Glutamatergic neuron (in vitro differentiated cells): ENCODE measurements at places on chromosomes 2 and 18.

GRCh38 chr2:76464310-76464709 is 753.6 kb upstream of the GCFC2 start:
- DNase-seq: no peak

DNA sequence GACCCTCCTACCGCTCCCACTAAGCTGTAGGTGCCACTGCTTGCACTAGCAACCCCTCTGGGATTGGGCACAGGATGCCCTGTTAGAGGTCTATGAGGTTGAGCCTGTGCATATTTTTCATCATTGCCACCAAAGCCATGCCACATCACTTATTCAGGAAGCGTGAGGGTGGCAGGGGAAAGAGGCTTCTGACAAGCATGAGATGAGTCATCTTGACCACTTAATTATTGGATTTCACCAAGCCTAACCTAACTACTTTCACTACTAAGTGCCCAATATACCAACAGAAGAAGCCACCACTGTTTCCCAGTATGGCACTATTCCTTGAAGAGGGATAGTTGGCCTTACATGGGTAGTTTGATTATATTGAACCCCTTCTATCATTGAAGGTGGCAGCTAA is 181.3 kb upstream of the EPHA4 start:
- DNase-seq: no peak

DNA sequence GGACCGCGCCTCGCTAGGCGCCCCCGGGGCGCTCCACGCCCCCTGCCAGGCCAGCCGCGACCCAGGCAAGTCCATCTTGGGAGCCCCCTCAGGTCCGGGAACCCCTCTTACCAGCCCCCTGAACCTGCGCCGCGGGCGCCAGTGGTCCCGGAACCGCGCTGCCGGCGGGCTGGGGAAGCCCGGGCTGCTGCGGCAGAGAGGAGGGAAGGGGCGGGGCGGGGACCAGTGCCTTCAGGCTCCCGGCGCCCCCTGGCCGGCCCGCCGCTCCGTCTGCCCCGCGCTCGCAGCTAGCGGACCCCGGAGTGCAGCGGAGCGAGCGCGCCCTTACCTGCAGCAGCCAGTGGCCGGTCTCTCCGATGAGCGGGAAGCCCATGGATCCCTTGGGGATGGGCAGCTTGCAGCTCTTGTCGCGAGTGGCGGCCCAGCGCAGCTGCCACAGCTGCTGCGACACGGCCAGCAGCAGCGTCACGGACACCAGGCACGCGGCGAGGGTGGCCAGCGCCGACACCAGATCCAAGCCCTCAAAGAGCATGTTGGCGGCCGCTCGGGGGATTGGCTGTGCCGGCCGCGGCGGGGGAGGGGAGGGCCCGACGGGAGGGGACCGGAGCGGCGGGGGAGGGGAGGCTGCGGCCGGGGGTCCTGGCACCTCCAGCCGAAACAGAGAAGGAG is at the start of gene CYP26B1:
Gene CYP26B1, minus strand, starts transcription at position 560 of the 669 bp plus-strand sequence. Its CDS starts 28 bp downstream, at position 532.
- DNase-seq: peak; percentile 68

GRCh38 chr2:176852667-176853066 is 359.9 kb upstream of the HNRNPA3 start:
- DNase-seq: no peak

DNA sequence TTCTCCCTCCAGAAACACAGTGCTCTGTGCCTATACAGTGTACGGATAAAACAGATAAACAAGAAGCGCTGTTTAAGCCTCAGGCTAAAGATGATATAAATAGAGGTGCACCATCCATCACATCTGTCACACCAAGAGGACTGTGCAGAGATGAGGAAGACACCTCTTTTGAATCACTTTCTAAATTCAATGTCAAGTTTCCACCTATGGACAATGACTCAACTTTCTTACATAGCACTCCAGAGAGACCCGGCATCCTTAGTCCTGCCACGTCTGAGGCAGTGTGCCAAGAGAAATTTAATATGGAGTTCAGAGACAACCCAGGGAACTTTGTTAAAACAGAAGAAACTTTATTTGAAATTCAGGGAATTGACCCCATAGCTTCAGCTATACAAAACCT is 70.7 kb downstream of the TANK start:
- no peak for DNase-seq

- no peak for DNase-seq
These were observed 1.1 kb downstream of the AFTPH start for GRCh38 chr2:64525317-64525613.

- no peak for DNase-seq
These were observed 273.9 kb upstream of the EPAS1 start for GRCh38 chr2:46023165-46023854.

DNA sequence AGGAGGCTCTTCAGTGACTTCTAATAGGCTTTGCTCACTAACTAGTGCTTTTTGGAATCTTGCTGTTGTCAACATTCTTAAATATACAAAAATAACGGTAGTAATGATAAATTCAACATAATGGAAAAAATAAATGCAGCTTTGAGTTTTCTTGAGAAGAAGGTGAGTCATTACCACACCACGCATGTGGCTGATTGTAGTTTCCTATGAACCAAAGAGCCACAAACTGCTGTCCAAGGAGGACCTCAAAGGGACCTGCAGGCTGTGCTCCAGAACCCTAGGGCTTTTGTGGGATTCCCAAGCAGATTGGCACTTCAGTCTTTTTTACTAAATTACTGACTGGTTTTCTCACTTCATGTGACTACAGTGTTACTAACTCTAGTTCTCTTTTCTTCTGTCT is 66.7 kb downstream of the TPGS2 start:
- DNase-seq: no peak

DNA sequence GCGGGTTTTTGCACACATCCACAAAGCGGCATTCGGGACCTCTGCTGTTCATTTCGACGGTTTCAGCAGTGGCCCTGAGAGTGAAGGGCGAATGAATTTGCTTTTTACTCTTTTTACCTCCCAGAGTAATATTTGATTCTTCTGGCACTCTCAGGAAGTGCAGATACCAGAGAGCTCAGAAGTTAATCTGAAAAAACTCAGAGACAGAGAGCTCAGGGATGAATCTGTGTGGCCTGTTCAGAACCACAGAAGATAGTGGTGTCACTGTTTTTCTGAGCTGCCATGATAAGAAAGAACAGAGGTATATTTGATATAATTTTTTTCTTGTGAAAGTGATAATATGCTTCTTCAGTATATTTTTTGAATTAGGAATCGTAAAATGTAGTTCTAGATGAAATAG is 129.3 kb downstream of the MBP start:
- no peak for DNase-seq

- DNase-seq: no peak
These were observed 83.6 kb downstream of the TNS1 start for GRCh38 chr2:217919204-217919603.

DNA sequence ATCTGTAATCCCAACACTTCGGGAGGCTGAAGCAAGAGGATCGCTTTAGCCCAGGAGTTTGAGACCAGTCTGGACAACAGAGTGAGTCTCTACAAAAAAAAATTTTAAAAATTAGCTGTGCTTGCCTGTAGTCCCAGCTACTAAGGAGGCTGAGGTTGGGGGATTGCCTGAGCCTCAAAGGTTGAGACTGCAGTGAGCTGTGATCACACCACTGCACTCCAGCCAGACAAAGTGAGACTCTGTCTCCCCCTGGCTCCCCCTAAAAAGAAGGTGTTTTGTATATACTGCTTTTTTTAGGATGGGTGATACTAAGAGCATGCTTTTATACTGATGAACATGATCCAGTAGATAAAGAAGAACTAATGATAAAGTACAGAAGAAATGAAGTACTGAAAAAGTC is 145.0 kb downstream of the BAZ2B start:
- no peak for DNase-seq

DNA sequence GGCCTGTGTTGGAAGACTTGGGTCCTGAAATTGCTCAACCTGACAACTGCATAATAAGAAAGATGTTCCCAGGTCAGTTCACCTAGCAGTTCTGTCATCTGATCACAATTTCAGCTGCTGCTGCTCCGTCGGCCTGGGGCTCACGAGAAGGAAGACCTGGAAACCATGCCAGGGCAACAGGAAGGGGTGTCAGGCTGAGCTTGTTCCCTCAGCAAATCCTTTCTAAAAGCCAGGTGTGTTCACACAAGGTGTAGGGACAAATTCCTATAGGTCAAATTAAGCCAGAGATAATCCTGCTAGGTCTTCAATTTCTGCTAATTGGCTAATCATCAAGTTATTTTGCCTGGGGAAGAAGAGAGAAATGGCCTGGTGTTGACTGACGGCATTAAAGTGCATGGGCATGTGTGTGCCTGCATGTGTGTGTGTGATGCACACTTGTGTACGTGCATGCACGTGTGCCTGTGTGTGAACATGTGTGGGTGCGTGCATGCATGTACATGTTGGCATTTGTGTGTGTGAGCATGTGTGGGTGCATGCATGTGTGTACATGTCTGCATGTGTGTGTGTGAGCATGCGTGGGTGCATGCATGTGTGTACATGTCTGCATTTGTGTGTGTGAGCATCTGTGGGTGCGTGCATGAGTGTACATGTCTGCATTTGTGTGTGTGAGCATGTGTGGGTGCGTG is 178.6 kb downstream of the TMEM18 start:
- DNase-seq: no peak

- DNase-seq: no peak
These were observed 50.6 kb downstream of the SLC16A14 start for GRCh38 chr2:230018153-230018552.

GRCh38 chr18:70380915-70381896 is 92.4 kb downstream of the SOCS6 start:
- DNase-seq: no peak

DNA sequence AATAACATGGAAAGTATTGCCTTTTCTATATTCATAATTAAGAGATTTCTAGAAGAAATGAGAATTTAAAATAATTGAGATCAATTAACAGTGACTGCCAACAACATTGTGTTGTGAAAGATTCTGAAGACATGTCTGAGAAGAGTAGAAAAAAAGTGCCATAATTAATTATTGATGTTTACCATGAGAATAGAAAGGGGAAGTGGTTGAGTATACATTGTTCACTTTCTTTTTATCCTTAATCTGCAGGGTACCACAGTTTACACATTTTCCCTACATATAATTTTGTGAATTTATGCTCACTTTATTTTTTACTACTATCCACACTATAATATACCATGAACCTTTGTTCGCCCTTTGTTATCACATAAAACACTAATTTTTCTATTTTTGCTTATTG is 47.1 kb upstream of the UBE2E3 start:
- DNase-seq: no peak

DNA sequence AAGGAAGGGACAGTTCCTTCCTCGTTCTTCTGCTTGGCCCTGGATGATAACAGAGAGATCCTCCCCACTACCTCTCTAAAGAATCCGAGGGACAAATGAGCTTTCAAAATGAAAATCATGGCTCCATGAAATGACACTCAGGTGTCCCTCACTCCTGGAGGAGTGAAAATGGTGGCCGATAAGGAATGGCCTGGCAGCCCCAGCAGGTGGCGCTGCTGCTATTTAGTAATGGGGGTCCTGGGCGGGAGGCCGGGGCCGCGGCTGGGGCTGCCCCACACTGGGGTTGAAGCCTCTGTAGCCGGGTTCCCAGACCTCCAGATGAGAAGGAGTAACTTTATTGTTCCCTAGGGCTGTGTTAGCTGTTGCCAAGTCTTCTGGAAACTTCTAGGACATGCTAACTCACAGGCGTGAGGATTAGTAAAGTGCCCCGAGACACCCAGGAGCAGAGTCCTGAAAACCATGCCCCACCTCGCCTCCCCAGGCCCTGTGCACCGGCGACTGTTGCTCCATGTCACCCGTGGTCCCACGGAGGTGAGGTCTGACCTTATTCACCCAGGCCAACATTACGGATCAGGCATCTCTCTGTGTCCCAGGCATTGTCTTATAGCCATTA is 138.0 kb downstream of the CTIF start:
- DNase-seq: peak; percentile 89

DNA sequence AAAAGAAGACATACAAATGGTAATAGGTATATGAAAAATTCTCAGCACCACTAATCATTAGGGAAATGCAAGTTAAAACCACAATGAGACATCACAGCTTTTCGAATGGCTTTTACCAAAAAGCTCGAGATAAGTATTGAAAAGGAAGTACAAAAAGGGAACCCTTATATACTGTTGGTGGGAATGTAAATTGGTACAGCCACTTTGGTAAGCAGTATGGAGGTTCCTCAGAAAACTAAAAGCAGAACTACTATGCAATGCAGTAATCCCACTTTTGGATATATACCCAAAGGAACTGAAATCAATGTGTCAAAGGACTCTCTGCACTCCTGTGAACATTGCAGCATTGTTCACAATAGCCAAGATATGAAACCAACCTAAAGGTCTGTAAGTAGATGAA is 107.5 kb upstream of the SPATS2L start:
- DNase-seq: no peak

DNA sequence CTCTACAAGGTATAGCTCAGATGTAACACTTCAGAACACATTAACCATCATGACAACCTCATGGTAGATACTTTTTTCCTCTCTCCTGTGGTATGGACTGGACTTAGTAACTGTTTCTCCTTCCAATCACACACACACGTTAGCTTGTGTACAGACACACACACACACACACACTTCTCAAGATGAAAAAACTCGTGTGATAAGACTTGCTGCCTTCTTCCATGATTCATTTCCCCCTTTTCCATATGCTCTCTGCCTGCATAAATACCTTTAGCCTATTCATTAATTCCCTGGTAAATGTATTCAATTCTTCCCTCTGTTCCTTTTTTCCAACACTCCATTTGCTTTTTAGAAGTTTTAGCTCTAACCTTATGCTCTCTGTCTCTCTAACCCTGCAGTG is 118.9 kb upstream of the TANK start:
- no peak for DNase-seq

DNA sequence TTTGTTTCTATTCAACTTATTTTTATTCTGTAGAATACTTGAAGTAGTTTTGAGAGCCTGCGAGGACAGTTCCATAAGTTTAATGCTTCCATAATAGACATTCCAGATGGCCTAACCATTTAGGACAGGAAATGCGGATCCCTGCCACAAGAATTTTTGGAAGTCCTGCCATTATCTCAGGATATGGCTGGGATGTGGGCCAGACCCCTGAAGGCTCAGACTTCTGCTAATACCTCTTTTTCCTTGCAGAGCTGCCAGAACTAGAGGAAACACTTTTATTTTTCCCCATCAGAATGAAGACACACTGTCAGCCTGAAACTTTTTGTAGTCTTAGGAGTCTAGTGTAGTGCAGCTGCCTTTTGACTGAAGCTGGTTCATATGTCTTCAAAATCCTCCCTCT is 806.5 kb downstream of the TDRD15 start:
- DNase-seq: no peak

GRCh38 chr2:14712111-14712510 is 79.6 kb downstream of the LRATD1 start:
- no peak for DNase-seq

DNA sequence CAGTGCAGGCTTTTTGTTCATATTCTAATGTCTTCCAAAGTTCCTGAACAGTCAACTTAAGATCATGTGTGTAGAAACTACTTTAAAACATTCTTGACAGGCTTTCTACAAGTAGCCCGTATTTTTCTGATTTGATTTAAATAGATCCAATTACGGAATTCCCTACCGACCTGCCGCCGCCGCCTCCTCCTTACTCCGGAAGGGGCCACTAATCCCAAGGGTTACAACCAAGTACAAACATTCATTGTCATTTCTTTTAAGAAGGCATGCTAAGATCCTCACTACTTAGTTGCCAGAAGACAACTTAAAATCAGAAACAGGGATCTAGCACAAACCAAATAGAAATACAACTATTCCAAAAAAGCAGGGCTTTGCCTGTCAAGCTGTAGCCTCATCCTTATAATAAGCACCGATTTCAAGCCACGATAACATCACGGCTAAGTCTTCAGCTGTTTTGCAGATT is 784 bp downstream of the WDR33 start:
- peak; percentile 29 for DNase-seq

GRCh38 chr2:225742487-225742886 is 343.0 kb downstream of the NYAP2 start:
- DNase-seq: no peak

GRCh38 chr18:22167471-22168241 is 1.7 kb upstream of the GATA6 start:
- DNase-seq: peak; percentile 28

GRCh38 chr2:80703532-80703931 is 399.0 kb upstream of the LRRTM1 start:
- no peak for DNase-seq
